ENCODE measurements at places on chromosomes 16 and 17. TPM values are rescaled to one million over a fixed set of nuclear protein-coding genes. Genes with fewer than 3 reads are reported as not detected.

DNA sequence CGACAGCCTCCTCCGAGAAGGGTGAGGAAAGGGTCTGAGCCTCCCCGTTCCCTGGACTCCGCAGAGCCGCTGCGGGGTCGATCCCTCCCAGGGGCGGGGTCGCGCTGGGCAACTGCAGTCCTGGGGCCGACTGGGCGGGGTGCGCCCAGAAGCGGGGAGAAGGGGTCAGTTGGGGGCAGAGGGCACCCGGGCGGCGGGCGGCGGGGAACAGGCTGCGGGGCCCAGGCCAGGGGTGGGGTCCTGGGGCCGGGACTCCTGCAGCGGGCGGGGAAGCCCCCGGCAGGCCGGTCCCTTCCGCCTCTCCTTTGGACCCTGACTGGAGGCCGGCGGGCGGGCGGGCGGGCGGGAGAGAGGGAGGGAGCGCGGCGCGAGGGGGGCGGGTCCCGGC lies 352 bp downstream of the GGNBP2 start:
- peak; percentile 94 for DNase-seq

MAP3K14 gene
- 8.5 TPM for polyA plus RNA-seq

DNA sequence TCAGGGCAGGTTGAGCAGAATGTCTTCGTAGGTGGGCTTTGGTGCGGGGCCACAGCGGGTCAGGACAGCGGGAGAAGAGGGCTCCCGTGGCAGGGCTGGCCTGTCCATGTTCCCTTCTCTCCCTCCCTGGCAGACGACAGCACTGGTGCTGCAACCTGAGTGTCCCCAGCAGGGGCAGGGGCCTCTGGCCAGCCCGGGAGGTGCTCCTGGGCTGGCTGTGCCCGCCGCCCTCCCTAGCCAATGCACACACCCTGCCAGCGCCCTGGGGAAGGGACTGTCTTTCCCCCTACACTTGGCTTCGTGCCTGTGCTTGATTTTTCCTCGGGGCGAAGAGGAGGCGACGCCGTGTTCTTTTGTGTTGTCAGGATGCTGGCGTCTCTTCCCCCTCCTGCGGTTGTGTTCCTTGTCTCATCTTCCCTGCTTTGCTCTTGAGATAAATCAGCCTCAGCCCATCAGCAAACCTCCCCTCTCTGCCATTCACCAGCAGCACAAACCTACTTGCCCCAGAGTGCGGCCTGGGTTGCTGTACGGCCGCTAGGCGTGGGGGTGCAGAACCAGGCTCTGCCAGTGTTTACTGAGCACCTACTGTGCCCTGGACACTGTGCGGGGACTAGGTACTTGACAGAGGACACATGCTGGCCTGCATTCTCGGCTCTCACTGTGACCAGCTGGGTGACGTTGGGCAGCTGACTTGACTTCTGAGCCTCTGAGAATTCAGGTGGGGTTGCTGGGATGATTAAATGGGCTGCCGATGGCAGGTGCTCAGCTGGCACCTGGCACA lies 237.3 kb upstream of the CIBAR2 start:
- no peak for DNase-seq

P4HB gene
- polyA plus RNA-seq: 373 TPM

DHX58 gene
- polyA plus RNA-seq: 5.3 TPM

COL1A1 gene
- 2,788 TPM for polyA plus RNA-seq

DNA sequence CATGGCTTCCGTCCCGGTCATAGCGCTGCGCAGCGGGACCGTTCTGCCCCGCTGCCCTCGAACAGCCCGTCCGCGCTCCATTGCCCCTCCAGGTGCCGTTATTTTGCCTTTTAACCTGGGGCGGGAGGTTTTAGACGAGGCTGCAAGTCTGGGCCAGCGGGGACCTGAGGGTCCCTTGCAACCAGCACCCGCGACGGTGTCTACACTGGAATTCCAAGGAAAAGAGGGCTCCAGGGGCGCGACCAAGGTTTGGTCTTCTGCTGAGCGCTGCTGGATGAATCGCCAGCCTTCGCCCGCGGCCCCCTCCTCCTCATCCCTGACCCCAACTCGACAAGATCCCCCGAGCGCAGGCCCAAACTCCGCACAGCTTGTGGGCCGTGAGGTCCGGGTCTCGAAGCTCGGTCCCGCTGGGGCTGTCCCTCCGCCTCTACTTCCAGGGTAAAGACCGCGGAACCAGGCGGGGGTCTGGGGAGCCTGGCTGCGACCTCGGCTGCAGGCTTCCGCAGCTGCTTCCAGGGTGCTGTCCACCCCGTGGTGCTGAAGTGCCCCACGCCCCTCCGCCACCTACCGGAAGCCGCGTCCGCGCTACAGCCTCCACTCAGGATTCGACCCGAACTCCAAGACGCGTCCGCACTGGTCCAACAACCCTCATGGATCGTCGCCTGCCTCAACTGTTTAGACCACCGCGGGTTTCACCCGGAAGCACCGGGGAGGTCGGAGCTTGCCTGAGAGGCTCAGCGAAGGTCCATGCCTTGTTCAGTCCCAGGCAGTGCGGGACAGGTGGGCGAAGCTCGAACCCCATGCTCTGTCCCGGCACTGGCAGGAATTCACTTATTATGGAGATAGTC lies 10.1 kb upstream of the CA4 start:
- DNase-seq: peak; percentile 78

RAD51D gene
- 7.4 TPM for polyA plus RNA-seq

DNA sequence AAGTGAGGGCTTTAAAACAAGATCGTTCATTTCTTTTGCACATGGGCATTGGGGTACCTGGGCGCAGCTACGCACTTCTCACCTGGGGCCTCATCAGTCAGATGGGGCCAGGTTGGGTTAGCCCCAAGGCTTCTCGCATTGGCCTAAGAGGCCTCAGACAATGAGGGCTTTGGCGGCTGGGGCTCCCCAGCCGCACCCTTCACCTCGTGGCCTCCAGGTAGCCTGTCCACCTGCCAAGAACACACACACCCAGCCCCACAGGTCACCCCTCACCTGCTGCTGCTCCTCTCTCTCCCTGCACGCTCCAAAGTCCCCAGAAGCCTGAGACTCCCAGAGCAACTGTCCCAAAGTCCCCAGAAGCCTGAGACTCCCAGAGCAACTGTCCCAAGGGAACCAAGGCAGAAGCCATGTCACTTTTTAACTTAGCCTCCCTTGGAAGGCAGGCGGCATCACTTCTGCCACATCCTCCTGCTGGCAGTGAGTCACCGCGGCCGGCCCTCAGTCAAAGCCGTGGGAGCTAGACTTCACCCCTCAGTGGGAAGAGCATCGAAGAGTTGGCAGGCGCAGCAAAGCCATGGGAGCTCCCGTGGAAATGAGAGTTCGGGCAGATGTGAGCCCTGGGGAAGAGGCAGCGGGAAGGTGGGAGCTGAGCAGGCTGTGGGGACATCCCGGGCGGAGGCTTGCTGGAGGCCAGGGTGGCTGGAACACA lies 78.9 kb upstream of the PLCG2 start:
- no peak for DNase-seq

DNA sequence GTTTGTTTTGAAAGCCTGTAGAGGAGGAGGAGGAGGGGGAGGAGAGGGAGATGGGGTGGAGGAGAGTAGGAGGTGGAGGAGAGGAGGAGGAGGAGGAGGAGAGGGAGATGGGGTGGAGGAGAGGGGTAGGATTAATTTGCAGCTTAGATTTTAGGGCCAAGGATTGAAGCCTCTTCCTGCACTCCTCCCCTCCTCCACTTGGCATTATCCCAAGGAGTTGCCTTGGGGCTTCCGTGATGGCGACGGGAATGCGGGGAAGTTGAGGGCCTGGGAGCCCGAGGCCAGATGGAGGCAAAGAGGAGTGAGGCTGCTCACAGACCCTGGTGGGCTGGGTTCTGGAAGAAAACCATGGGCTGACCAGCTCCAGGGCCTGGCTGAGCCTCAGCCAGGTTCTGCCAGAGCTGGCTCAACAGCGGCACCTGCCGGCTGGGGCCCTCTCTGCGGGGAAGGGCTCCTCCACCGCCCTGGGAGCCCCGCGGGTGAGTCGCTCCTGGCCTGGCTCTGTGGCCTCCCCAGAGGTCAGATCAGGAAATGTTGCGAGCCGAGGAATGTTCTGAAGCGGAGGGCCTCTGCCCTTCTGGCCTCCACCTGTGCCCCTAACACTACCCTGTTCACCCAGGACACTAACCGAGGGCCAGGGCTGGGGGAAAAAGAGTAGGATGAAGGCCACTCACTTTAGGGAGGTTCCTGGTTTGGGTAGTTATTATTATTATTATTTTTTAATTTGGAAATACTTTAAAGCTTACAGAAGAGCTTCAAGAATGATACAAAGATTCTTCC lies 23.9 kb upstream of the FMNL1 start:
- peak; percentile 92 for DNase-seq

DNA sequence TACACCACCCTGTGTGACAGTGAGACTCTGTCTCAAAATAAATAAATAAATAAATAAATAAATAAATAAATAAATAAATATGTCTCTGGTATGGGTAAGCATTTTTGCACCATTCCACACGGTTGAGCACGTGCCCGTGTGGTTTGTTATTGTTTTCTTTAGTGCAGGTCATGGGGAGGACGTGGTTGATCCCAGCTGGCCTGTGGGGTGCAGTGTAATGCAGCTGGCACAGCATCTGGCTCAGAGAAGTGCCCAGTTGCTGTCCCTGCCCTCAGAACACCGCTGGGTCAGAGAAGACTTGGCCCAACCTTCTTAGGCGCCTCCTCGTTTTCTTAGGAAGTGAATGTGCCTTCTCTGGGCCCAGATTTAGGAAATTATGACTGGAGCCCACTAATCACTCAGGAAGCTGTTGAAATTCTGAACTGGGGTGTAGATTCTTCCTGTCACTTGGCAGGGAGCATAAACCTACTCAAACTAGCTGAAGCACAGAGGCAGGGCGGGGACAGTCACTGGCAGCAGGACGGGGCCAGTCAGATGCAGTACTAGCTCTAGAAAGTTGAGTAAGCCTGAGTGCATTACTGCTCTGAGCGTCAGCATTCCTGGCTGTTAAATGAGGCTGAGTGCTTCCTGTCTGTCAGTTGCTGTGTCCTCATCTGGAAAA lies 85.9 kb downstream of the SNX29 start:
- DNase-seq: peak; percentile 33

DNA sequence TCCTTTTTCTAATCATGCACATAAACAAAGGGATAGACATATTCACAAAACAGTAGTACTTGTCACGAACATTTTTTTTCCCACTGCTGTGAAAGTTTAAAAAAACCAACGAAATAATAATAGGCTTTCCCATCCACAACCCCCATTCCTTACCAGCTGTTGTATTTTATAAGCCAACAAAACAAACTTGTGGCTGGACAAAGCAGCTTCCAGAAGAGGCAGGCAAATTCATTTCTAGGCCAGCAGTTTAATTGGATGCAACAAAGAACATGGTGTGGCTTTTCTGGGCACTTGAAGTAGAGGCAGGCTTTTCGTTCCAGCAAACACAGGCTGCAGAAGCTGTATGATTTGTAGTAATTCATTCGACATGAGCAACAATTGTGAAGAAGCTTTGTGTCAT lies 56.0 kb upstream of the FAM20A start:
- no peak for DNase-seq

DNA sequence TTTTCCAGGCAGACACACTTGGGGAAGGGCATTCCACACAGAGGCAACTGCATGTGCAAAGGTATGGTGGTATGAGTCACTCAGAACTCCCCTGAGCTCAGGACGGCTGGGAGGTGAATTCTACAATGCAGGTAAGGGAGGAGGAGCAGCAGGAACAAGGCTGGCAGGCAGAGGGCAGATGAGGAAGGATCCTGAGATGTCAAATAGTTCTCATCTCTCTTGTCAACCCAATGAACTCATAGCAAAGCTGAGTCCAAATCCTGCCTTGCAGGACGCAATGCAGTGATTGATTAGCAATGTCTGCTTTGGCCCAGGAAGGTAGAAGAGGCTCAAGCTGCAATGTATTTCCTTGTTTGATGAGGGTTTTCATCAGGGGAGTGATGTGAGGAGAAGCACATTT lies 243.5 kb downstream of the XYLT1 start:
- DNase-seq: no peak

KRTAP17-1 gene
- polyA plus RNA-seq: not detected

- no peak for DNase-seq
These were observed 278 bp downstream of the ITGB4 start for GRCh38 chr17:75721463-75722011.

PPY gene
- polyA plus RNA-seq: not detected

- no peak for DNase-seq
These were observed 4.9 kb downstream of the FA2H start for GRCh38 chr16:74769586-74770190.

DNA sequence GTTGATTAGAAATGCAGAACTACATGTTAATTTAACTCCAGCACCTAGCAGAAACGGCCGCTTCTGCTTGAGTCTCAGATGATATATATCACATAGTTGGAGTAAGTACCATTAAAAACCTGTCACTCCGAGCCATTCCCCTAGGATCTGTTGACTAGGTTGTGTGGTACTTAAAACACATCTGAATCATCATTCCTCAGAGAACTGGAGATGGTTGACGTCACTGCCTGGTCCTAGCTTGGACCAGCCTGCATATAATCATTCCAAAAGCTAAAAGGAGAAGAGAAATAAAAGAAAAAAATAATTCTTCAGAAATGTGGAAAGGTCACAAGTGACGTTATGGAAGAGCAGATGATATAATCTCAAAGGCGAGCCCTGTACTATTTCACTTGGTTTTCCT lies 31.3 kb upstream of the RASL10B start:
- DNase-seq: no peak

ADAD2 gene
- polyA plus RNA-seq: 2.4 TPM

- no peak for DNase-seq
These were observed 6.4 kb downstream of the PER1 start for GRCh38 chr17:8145811-8146210.

GRCh38 chr17:75571197-75571884 lies 16.3 kb upstream of the MYO15B start:
- DNase-seq: no peak

DNA sequence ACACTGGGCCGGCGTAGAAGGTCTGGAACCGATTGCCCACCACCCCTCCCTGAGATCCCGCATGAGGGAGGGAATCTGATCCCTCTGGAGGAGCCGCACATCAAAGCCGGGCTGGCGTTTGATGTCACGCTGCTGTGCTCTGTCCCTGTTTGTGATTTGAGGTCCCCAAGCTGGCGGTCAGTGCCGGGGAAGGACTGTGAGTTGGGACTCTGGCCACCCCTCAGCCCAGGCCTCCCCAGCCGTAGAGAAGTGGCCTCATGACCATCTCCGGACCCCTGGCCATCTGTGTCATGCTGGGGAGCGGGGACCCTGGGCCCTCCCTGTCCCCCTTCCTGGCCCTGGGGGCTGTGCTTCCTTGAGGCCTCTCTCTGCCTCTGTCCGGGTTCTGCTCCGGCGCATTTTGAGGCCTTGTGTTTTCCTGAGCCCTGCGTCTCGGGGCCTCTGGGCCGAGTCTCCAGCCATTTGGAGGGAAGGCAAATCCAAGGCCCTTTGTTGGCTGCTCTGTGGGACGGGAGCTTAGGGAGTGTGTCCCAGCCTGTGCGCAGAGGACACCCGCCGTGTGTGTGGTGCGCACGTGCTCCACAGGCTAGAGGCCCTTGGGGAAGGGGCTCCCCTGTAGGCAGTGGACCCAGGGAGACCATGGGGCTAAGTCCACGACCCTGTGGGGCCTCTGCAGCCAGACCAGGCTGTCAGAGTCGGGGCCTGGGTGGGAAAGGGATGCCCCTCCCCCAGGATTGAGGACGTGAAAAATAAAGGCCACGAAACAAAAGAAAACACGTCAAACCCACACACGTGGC lies 15.1 kb downstream of the ASPSCR1 start:
- no peak for DNase-seq

DNA sequence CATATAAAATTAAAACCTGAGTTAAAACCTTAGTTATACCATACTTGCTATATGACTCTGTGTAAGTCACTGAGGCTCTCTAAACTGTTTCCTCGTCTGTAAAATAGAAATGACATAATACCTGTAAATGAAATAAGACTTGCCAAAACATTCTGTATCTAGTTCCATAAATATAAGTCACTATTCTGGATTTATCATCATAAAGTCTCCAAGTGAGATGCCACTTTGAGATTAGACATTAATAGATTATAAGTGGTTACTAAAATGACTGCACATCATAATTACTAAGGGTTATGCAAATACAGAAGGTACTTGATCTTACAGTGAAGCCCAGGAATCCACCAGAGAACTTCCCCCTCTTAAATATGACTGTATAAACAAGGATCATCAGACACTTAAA lies 12.0 kb upstream of the BRIP1 start:
- no peak for DNase-seq
